ENCODE measurements at places on chromosomes 12 and 14.

DNA sequence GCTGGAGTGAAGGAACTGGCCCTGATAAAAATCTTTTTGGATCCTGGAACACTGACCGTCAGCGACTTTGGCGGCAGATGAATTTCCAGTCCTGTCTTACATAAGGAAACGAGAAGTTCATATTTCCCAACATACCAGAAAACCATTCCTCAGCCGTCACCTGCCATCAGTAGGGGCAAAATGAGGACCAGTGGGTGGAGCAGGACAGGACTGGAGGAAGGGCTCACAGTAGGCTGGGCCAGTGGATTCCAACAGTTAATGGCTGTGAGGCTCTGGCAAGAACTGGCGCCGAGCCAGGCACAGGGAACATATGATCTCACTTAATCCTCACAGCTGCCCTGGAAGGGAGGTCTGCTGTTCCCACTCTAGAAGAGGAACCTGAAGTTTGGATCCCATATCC lies 67.2 kb upstream of the FAM181A start:
- no peak for DNase-seq

DNA sequence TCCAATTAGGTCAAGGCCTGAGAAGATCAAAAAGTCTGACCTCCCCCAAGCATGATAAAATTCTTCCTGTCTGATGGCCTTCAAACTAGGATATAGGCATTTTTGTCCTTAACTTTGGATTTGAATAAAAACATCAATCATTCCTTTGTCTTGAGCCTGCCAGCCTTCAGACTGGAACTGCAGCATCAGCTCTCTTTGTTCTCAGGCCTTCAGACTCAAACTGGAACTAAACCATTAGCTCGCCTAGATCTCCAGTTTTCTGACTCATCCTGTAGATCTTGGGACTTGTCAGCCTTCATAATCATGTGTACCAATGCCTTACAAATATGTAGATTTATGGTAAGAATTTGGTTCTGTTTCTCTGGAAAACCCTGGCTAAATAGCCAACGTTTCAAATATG lies 721.7 kb downstream of the GALC start:
- DNase-seq = no peak

GRCh38 chr14:35991356-35991755 lies 165.2 kb downstream of the BRMS1L start:
- DNase-seq = no peak

- DNase-seq = no peak
Measured at GRCh38 chr12:24898606-24899005, 50.3 kb downstream of the BCAT1 start.

GRCh38 chr14:57502586-57503254 lies 9.1 kb upstream of the CCDC198 start:
- DNase-seq = no peak

- DNase-seq = no peak
Measured at GRCh38 chr14:100526057-100526456, 61.2 kb downstream of the BEGAIN start.

- DNase-seq = no peak
Measured at GRCh38 chr12:76144245-76144549, 59.7 kb upstream of the NAP1L1 start.

- DNase-seq = no peak
Measured at GRCh38 chr12:80293759-80294158, 150.3 kb upstream of the PTPRQ start.

DNA sequence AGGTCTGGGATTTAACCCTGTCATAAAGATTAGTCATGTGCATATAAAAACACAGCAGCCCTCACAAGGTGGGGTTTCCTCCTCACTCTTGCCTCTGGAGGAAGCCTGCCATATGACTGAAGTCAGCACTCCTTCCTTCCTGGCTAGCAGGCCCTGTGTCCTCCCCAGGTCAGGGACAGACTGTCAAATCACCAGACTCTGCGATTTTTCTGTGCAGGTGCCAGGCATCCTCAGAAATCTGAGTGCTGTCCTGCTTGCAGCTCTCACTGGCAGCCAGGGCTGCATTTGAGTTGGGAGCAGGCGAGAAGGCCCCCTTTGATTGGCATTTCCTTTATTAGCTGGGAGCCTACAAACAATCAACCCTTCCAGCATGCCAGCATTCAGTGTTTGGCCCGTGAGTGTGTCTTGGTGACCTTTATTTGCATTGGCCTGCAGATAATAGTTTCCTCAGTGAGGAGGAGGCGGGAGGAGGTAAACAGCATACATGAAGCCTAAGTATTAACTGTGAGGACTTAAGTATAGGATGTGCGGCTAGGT lies 183.8 kb upstream of the ARHGAP5 start:
- DNase-seq = no peak

DNA sequence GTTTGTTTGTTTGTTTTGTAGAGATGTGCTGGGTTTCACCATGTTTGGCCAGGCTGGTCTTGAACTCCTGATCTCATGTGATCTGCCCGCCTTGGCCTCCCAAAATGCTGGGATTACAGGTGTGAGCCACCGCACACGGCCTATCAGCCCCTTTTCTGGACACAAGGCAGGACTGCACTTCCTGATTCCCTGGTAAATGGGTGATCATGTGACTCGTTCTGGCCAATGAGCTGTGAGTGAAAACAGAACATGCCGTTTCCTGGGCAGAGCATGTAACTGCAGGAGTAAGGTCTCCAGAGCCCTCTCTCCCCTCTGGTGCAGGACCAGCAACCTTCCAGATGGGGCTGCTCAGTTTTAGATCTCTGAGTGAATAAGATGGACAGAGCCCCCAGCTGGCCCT lies 92.7 kb downstream of the ITPK1 start:
- no peak for DNase-seq

GRCh38 chr14:30063746-30064145 lies 136.1 kb upstream of the PRKD1 start:
- DNase-seq = no peak

DNA sequence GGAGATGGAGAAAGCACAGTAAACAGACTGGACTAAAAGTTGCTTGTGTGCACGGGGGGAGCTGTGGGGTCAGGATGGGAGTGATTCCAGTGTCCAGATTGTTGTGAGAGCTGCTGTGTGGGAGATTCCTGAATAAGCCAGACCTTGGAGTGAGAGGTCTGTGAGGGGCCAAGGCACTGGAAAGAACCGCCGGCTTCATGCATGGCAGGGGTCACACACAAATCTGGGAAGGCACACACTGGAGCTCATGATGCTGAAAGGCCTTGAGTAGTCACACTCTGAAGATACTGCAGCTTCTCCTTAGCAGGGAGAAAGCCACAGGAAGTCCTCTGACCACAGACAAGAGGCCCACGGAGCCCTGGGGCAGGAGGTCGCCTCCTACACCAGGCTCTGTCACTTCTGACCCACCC lies 23.1 kb downstream of the ADCY6 start:
- no peak for DNase-seq

DNA sequence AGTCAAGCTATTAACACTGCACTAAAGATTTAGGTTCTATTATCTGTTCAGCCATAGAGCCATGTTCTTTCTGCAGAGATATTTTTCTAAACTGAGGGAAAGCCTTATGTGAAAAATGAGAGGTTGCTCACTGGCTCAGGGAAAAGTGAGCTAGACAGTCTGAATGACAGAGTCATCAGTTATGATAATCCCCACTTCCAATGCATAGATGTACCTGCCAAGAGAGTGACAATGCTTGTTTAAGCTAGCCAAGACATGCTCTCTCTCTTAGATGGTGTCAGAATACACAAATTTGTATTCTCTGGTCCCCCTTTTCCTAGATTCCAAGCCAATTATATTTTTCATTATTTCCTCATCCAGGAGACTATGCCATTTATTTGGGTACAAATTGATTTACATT lies 176.9 kb upstream of the FRMD6 start:
- no peak for DNase-seq

- no peak for DNase-seq
Measured at GRCh38 chr14:36579573-36580140, 2.8 kb downstream of the NKX2-8 start.

GRCh38 chr14:51331486-51332367 lies 91.7 kb downstream of the TMX1 start:
- DNase-seq = no peak

DNA sequence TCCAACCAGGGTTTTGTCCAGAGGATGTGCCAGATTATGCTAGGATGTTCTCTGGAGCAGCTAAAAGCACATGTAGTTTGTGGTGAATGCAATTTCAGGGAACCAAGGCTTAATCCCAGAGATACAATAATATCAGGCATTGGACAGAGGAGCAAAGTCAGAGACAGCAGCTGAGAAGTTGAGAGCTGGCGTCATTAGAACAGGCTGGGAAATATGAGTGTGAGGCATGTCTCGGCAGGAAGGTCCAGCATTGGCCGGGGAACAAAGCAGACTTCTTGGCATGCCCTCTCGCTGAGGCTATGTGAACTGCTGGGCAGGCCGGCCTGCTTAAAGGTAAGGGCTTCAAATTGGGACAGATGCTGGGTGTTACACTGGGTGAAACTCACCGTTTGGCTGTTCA lies 125.4 kb downstream of the CAND1 start:
- no peak for DNase-seq

GRCh38 chr12:105048315-105048714 lies 35.9 kb downstream of the ALDH1L2 start:
- DNase-seq = no peak

DNA sequence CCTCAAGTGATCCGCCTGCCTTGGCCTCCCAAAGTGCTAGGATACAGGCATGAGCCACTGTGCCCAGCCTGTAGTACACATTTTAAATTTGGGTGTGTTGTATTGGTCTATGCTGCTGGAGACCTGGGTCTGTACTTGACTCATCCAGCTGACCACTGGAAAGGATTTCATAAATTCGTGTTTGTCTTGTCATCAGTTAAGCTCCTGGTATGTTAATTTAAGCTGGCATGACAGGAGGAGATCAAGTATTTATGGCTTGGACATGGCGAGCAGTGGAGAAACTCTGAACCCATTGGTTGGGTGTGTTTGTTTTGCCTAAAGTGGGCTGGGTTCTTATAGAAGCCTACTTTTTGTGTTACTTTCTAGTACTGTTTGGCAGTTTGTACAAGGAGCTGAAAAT lies 24.2 kb downstream of the YY1 start:
- no peak for DNase-seq

DNA sequence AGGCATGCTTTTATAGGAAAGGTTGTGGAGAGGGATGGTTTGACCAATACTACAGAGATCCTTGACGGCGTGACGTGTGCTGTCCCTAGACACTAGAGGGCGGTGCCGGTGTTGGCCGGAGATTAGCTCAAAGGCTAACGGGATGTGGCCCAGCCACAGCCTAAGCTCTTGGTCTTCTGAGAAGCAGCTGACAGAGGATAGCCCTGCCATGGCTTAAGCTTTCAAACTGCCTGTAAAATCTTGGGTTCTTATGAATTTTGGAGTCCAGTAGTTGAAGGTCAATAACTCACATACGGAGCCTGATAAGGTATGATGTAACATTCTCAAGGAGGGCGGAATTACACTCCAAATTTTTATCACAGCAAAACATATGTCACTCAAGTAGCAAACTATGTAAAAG lies 515.7 kb upstream of the ATXN7L3B start:
- no peak for DNase-seq

- no peak for DNase-seq
Measured at GRCh38 chr12:56188131-56188777, 1.0 kb downstream of the SMARCC2 start.

GRCh38 chr12:57162553-57163125 lies 15.2 kb upstream of the LRP1-AS start:
- no peak for DNase-seq

- DNase-seq = no peak
Measured at GRCh38 chr12:124399622-124400021, 104.7 kb downstream of the RFLNA start.

DNA sequence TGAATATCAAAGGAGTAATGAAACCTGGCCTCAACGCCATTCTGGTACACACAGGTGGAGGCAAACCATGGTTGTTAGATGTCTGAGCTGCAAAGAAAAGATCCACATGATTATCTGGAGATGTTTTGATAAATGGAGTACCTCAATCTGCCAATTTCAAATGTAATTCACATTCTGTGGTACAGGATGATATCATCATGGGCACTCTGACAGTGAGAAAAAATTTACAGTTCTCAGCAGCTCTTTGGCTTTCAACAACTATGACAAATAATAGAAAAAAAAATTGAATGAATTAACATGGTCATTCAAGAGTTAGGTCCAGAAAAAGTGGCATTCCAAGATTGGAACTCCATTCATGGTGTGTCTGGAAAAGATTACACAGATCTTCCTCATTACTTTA lies 17.3 kb downstream of the TMED8 start:
- no peak for DNase-seq

- DNase-seq = no peak
Measured at GRCh38 chr12:93966516-93967133, 181.8 kb upstream of the PLXNC1 start.

DNA sequence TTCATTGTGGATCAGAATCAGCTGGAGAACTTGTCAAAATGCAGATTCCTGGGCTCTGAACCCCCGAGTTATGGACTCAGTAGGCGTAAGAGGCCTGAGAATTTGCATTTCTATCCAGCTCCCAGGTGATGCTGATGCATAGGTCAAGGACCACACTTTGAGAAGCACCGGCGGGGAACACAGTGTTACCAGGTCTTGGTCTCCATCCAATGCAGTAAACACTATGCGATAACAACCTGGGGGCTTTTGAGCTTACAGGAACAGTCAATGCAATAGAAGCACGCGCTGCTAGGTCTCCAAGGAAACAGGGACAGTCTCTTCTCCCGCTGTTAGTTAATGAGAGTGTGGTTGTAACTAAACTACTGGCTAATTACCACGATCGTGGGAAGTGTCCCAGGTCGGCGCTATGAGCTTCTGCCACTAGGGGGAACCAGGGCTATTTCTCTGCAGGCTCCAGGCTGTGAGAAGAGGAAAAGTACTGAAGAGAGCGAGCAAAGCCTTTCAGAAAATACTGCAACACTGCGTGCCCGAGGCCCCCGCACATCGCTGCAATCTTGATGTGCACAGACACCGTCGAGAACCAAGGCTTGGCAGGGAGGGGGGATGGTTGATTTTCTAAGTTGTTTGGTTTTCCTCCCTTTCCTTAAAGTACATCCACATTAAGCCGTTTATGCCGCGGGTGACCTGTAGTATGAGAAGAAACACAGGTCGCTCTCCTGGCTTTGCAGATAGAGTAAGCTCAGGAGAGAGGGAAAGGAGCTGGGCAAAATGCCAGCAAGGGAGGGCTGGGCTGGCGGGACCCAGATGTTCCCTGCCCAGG lies 52.0 kb upstream of the KCNA1 start:
- DNase-seq = peak; percentile 54

DNA sequence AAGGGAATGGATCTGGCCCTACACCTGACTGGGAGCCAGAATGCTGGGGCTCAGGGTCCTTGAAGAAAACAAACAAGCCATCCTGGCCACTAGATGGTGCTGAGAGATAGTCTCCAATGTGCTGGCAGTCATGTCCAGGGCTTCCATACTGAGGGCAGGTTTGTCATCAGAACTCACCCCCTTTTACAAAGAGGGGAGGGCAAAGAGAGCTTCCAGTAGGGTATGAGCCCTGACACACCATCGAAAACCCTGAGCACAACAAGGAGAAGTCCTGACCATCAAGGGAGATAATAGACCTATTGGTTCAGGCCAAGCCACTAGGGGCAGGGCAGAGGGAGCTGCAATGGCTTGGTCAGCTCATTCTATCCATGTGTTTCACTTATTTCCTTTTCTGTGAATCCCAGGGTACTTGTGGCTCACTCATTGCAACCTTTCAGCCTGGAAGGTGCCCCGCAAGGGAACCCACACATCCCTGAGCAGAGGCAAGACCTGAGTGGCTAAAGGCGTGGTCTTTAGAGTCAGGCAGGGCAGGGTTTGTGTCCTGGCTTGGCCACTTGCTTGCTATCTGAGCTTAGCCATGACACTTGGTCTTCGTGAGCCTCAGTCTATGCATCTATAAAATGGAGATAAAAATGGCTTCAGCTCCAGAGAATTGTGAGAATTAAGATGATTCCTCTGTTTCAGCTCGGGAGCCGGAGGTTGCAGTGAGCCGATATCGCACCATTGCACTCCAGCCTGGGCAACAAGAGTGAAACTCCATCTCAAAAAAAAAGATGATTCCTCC lies 6.2 kb upstream of the PLEKHH1 start:
- no peak for DNase-seq

- DNase-seq = no peak
Measured at GRCh38 chr14:68639000-68639757, 153.7 kb downstream of the ZFP36L1 start.

All from stimulated activated CD8-positive, alpha-beta memory T cell treated with anti-CD3 and anti-CD28 coated beads, Interleukin-2, amount 100 ng/mL, for 1 hour (primary cell).